ENCODE measurements at places on chromosomes 5 and 9.

DNA sequence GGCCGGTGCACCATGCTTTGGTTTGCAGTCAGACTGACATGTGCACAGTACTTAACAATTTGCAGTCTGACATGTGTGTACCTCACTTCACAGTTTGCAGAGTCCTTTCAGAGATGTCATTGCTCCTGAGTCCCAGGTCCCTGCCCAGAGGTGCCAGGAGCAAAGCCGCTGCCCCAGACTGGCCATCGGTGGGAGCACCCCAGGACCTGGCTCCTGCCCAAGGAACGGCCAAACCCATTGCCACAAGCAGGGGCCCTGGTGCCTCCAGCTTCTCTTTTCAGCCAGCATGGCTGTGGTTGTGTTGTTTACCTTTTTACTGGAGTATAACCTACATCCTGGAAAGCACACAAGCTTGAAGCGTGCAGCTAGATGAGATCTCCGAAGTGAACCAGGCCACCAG lies 28.6 kb downstream of the RASGEF1C start:
- DNase-seq = no peak

- no peak for DNase-seq
These were observed 394.5 kb upstream of the ZNF462 start for GRCh38 chr9:106468431-106468830.

DNA sequence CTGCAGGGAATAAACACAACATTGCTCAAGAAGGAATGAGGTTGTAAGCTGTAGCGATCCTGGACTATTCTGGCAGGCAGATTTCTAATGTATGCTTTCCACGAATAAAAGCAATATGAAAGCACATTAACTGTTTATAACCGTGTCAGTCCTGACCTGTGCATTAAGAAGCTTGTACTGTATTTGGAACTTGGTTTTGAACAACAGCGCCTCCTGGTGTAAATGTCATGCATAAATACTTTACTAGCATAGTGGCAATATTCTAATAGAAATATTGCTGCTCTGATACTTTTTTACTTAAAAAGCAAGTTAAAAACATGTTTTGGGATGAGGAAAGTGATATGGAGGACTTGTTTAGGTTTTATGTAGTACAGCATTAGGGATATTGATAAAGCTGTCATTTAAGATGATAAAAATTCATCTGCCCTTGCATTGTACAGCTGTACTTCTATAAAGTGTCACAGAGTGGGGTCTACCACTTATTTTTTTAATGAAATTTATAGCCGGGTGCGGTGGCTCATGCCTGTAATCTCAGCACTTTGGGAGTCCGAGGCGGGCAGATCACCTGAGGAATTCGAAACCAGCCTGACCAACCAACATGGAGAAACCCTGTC lies 70.7 kb upstream of the GNE start:
- DNase-seq = peak; percentile 80

DNA sequence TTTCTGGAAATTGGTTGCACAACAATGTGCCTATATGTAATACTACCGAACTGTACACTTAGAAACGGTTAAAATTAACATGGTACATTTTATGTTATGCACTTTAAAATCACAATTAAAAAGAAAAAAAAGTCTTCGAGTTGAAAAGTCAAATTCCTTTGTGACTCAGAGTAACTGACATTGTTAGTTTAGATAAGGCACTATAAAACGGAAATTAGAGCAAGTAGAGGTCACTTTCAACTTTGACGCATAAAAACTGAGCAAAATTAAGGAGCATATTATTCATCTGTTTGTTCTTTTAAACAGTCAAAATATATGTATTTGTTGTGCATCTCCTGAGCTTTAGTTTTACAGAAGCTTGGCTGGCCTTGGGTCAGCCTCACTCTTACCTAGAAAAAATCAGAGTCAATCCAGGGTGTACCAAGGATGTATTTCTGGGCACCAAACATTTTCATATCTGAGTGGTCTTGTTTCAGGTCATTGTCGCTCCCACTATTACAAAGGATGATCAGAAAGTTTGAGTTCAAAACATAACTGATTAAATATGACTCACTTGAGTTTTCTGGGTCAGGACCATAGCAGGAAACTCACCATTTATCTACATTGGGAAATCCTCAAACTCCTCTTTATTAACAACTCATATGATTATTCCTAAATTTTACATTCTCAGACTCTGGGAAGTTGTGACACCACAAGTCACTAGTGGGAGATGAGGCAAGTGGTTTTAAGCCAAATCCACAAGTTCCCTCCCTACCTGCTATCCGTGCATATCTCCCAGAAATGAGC lies 160.6 kb downstream of the CCDC192 start:
- DNase-seq = peak; percentile 32

- DNase-seq = no peak
These were observed 16.0 kb downstream of the ATP10B start for GRCh38 chr5:160835818-160836528.

GRCh38 chr9:120545701-120546550 lies 34.0 kb downstream of the CDK5RAP2 start:
- no peak for DNase-seq

DNA sequence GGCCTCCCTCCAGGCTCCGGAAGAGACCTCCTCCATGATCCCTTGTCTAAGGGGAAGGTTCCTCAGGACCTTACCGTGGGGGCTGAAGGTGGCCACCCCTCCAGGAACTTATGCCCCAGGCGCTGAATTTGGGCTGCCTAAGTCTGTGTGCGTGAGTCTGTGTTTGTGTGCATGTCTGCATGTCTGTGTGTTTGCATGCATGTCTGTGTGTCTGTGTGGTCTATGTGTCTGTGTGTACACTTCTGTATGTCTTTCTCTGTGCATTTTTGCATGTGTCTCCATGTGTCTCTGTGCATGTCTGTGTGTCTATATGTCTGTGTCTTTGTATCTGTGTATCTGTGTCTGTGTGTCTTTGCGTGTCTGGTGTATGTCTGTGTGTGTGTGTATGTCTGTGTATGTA lies 20.5 kb downstream of the ABO start:
- DNase-seq = no peak

DNA sequence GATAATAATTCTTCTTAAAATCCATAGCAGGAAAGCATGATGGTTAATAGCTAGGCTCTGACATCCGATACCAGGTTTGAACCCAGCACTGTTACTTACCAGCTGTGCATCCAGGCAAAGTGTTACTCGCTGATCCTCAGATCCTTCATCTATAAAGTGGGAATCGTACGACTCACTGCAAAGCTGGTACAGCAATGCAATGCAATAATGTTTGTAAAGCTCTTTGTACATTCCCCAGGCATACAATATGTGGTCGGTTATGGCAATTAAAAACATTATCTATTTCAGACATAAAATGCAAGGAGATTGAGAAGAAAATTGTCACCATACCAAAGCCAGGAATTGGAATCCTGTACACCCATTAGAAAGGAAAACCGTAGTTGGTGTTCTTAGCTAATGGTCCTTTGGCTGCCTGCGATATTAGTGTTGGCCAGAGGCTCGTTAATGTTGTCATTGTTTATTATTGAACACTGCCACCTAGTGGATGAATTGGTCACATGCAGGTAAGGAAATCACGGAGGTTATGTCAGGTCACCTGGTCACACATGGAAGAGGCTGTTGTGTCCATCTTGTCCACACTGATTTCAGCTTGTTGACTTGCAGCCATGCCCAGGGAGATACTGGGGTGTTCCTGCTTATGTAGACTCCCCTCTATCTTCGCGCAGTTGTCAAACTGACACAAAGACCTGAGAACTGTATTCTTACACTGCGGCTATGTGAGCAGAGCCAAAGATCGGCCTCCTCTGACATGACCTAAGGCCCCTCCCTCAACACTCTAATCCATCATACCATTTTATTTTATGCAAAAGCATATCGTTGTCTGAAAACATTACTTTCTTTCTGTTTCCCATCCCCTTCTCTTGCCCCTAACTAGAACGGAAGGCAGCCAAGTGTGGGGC lies 87.5 kb upstream of the PPP2R2B start:
- peak; percentile 78 for DNase-seq

GRCh38 chr5:128706269-128706668 lies 168.2 kb upstream of the FBN2 start:
- DNase-seq = no peak

GRCh38 chr5:170603578-170604565 lies 100.1 kb downstream of the KCNIP1 start:
- DNase-seq = peak; percentile 46

DNA sequence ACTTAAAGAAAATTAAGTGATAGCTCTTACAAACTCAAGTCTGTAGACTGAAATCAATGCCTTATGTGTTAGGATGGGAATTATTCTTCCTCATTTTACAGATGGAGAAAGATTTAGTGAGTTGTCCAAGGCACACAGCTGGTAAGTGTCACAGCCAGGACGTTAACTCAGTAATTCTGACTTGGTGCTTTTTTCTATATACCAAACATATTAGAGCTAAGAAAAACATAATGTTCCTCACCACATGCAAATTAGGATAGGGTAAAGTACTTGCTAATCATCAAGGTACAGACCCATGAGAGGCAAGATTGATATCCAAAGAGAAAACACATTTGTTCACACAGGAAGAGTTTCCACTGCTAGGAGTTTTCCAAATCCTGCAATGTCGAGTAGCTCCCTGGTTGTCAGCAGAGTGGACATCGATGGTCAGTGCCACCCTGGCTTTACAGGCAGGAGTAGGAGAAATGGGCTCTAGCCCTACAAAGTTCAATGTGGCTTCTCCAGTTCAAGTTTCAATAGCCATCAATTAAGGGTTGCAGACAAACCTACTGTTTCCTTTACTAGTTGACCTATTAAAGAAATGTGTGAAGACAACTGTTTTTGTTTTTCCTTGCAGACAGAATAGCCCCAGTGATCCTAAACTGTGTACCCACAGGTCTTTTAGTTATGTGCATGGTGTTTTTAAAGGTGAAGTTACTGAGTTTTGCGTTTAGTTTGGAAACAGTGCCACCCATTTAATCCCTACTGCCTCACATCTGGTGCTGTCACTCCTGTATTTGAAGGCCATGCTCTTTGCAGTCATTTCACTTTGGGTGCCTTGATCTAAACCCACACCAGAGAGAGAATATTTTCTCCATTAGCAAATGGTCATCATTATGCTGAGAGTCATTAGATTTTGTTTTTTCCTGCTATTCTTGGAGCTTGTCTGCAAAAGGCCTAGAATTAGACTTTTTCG lies 460.8 kb upstream of the SMARCA2 start:
- DNase-seq = no peak

- no peak for DNase-seq
These were observed 1040.5 kb downstream of the DTWD2 start for GRCh38 chr5:117947836-117948235.

DNA sequence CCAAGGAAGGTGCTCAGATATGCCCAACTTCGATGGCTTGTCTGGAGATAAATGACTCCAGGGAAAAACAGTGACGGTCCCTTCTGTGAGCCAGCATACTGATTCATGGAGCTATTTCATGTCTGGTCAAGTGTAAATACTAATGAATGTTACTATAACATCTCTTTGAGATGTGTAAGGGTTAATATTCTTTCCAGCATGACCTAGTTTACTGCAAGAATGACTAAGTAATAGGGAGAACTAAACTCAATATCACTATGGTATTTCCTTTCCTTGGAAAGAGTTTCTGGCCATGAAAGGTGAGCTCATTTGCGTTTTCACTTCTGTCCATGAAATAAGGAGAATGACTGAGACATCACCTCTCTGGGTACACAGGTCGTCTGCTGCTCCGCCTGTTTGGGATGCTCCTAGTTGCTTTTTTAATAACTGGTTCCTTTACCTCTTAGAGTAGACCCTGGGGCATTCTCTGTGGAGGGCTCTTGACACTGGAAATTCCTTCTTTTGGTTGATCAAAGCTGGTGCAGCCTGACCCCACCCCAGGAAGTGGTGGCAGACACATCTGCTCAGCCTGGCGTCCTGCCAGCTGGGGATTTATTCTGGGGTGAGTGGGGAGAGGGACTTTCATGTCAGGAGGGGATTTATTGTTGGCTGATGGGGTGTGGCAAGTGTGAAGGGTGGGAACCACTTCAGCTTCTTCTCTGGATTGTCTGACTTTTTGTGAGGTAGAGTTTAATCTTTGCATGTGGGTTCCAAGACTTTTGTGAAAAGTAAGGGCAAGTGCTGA lies 250.0 kb upstream of the MPDZ start:
- DNase-seq = no peak

- DNase-seq = no peak
These were observed 89.0 kb upstream of the NIPAL4 start for GRCh38 chr5:157370967-157371366.

DNA sequence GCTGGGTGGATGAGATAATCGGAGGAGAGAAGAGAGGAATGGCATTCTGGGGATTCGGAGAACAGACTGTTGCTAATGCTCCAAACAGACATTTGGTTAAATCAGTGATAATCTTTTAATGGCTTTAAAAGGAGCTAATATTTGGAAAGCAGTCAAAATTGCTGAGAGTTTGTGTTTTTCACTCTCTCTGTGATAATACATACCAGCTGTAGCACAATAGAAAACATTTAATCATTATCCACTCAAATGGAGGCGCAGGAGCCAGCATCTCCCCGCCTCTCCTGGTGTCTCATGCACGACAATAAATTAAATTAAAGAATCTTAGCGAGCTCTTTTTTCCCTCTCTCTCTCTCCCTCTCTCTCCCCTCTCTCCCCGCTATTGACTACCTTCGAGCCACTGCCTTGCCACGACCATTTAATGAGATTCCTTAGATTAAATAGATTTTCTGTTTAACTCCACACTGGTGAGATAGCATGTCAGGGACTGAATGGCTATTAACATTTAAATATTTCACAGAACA lies 268.6 kb upstream of the MVB12B start:
- no peak for DNase-seq

DNA sequence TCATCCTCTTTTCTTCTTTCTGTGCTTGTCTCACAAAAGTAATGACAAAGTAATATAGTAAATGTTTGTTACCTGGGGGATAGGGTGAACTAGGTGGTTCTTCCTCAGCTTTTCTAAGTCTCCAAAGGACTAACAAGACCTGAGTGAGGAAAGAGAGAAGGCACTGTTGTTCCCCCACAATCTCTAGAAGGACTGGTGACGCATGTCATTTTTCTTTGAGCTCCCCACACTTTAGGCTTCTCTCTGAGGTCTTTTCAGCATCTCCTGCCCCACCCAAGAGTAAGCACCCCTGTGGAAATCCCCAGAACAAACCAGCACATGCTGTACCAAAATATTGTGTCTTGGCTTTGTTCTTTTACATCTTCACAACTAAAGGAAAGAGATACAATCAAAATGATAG lies 2.4 kb upstream of the IL7R start:
- DNase-seq = no peak

DNA sequence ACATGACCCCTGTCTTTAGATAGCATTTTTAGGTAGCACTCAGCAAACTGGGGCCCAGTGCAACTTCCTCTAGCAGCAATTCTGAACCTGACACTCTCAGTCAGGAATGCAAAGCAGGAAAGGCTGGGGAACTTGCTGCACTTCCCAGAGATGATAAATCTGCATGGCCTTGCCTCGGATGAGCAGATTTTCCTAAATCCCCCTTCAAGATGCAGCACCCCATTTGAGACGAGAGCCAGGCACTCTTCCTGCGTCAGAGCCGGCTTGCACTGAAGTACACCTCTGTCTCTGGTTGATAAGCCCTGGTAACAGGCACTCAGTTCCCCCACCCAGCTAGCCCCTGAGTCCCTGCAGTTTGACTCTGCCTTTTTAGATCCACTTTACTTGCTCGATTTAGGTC lies 296.7 kb upstream of the PANK3 start:
- DNase-seq = no peak

DNA sequence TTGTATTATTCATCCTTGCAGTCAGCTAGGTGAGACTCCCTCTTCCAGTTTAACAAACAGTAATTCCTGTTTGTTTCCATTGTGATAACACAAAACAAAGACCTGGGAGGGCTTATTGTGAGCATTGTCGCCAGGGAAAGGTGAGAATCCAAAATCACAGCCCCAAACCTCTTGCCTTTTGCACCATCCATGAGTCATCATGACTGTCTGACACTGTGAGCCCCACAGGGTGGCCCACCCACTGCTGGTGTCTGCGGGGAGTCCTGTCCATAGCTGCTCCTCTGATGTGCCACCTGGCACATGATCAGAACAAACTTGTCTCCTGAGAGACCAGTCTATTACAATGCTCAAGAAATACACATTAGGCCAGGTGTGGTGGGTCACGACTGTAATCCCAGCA lies 33.7 kb upstream of the S1PR3 start:
- DNase-seq = no peak

All from LoVo (cell line).